ENCODE measurements at places on chromosomes 1 and 21.

- DNase-seq, result no peak
These were observed 38.3 kb upstream of the GALNT2 start for GRCh38 chr1:230028602-230029223.

GRCh38 chr1:239550178-239550577 lies 163.8 kb downstream of the CHRM3 start:
- DNase-seq, result no peak

DNA sequence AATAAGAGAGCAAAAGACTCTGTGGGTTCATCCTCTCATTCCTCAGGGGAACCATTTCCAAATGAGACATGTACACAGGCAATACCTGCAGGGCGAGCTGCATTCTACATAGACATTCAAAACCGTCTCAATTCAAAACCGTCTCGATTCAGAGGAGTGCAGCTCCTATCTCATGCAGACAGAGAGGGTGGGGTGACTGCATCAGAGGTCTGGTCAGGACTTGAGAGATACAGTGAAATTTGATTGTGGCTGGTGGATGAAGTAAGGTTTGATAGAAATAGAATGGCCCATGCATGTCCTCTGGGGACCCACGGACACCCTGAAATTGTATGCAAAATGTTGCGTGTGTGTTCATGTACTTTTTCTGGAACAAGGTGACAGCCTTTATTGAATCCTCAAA lies 27.3 kb downstream of the TEX35 start:
- DNase-seq, result no peak

DNA sequence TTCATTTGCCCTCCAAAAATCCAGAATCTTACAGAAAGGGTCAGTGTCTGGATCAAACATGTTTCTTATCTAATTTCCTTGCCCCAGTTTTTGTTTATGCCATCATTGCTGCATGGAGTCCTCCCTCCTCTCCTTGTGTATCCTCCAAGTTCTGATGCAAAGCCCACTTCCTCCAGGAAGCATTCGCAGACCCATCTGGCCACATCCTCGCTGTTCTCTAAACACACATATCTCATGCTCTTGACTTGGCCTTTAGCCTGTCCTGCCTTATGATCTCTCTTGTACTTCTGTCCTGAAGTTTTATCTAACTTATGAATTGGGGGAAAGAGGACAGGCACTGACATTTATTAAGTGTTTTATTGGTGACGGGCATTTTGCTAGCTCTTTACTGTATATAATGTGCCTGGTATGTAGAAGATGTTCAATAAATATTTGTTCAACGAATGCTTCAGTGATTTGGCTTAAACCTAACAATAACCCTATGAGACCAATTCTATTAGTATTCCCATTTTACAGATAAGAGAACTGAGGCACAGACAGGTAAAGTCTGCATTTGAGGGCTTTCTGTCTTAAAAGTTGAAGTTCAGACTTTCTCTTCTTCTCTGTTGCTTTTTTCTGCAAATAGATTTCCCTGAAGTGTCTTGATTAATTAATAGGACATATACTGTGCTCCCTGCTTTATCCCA lies 19.2 kb upstream of the ID3 start:
- DNase-seq, result no peak

- DNase-seq, result no peak
These were observed 35.7 kb upstream of the MAN1C1 start for GRCh38 chr1:25580927-25581326.

DNA sequence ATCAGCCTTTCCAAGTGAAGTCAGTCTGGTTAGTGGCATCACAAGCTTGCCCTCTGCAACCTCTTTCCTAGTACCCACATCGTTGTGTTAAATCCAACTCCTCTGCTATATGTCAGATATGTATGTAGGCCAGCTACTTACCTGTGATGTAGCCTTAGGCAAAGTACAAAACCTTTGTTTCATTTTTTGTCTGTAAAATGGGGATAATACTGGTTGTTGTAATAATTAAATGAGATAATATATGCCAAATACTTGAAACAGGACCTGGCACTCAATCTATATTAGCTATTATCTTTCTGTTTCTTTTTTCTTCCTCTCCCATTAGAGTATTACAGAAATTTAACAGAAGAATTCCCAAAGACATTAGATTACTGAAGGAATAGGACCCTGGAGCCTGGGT lies 1.2 kb downstream of the PCP4L1 start:
- DNase-seq, result no peak

DNA sequence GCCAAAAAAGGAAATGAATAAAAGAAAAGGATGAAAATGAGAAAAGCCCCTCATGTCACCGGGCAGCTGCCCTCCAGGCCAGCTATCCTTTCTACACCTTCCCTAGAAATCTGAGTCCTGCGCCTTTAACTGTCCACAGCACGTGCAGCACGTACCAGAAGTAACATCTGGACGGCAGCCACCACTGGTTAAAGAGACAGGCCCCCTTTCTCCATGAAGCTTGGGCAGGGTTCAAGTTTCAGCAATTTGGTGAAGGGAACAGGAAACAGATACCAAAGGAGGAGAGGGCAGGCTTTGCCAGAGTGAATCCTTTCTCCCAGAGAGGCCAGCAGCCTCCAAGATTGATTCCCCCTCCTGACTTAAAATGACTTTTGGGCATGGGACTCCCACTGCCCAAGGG lies 3.6 kb upstream of the KIAA2013 start:
- peak; percentile 37 for DNase-seq

Measured in nephron progenitor cell (in vitro differentiated cells).